ENCODE measurements at places on chromosomes 1 and 21.
A peak's percentile ranks its signal among the peaks of the same experiment; 100 is the strongest.

- DNase-seq, result peak; percentile 19
Measured at GRCh38 chr1:174114788-174115448, 44.4 kb upstream of the RABGAP1L start.

DNA sequence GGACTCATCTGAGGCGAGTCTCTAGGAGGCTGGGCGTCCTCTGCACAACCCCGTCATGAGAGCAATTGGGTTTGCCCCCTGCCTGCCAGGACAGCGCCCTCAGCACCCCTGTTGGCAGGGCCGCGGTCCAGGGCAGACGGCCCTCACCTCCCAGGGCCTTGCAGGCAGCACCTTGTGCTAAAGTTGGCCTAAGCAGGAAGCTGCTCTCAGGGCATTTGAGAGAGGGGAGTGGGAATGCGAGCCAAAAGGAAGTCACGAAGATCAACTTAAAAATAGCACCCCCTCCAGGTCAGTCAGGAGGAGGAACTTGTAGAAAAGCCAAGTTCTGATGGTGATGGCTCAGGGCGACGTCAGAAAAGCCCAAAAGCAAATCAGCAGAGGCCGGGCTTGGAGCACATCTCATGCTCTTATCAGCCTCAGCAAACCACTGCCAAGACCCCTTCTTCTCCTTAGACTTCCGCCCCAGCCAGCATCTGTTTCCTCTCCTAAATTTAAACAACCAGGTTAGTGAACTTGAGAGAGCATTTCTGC is 12.6 kb upstream of the ADORA3 start:
- DNase-seq, result peak; percentile 61

DNA sequence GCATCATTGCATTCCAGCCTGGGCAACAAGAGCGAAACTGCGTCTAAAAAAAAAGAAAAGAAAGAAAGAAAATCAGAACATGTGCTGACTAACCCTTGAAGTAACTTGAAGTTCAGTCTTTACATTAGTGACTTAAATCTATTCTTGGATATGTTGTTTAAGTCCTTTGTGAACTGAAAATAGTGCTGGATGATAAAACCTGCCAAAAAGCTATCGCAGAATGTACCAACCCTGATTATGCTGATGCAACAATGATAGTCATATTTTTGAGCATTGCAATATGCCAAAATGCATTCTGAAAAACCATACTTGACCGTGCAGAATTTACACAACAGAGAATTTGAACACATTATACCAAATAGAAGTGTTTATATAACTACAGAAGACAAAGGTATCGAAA is 30.7 kb downstream of the SHISAL2A start:
- no peak for DNase-seq

- DNase-seq, result no peak
Measured at GRCh38 chr1:231883382-231883781, 256.8 kb downstream of the DISC1 start.

GRCh38 chr1:96362623-96363022 is 359.0 kb upstream of the PTBP2 start:
- peak; percentile 14 for DNase-seq

- no peak for DNase-seq
Measured at GRCh38 chr1:99674115-99675064, 28.5 kb downstream of the PALMD start.

GRCh38 chr21:27425574-27425973 is 458.7 kb upstream of the ADAMTS5 start:
- no peak for DNase-seq

DNA sequence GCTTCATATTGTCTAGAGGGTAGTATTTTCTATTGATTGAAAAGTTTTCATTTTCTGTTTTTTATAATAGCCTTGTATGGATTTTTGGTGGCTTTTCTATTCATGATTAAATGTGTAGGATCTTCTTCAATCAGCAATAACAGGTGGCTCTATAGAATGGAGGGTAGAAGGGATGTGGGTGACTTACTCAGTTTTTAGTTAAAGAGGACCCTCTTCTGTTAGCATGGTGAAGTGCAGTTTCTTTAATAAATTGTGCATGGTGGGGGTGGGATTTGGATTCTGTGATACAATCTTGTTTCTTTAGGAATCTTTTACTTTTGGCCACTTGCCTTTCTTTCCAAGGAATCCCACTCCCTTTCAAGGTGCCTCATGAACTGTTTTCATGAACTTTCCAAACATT is 64.7 kb downstream of the SLC35A3 start:
- DNase-seq, result no peak

GRCh38 chr1:209899948-209900347 is 38.1 kb upstream of the SYT14 start:
- DNase-seq, result peak; percentile 30

GRCh38 chr1:147235822-147236221 is 6.7 kb upstream of the CHD1L start:
- DNase-seq, result no peak

GRCh38 chr1:116436611-116436970 is 63.5 kb downstream of the ATP1A1 start:
- DNase-seq, result no peak

DNA sequence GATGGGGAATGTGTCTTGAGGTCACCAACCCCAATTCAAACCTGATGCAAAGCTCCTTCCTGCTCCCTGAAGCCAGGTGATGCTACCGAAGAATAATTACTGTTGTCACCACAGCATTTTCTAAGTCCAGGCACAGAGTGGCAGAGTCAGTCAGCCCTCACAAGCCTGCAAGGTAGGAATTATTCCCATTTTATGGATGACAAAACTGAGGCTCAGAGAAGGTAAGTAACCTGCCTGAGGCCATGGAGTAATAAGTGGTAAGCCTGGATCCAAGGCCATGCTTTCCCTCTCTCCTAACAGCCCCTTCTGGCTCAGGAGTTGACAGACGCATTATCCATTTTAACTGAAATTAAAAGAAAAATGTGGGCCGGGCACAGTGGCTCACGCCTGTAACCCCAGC is 23.0 kb downstream of the CTNNBIP1 start:
- no peak for DNase-seq

GRCh38 chr1:78291872-78292271 is 198.9 kb upstream of the PTGFR start:
- no peak for DNase-seq

DNA sequence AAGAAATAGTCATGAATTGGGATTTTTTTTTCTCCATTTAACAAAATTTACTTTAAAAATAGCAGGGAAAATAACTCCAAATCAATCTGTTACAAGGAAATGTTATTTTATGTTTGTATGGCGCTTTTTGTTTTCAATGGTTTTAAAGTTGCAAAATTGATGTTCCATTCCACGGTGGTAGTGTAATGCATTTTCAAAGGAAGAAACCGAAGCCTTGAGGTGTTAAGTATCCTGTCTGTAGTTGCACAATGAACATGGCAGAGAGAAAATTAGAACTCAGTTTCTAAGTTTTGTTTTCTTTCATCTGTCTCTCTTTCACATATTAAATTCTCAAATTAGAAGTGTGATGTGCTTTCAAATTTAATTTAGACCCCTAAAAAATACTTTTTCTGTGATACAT is 841.8 kb downstream of the USP25 start:
- no peak for DNase-seq

DNA sequence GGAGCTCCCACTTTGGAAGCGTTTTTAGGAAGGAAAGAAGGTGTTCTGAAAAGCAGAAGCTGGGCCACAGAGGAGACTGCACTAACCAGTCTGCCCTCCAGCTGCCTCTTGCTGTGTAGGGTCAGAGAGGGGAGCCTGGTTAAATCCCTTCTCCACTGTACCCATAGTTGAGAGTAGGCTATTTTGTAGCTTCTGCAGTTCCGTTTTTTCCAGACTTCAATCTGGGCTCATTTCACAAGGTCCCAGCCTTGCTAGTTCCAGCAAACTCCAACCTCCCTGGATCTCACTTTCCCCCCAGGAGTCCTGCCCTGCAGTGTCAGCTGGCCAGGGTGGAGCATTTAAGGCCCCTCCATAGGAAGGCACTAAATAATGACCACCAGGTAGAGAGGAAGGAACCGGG is 11.0 kb downstream of the TNN start:
- DNase-seq, result no peak

GRCh38 chr1:244074559-244075171 is 23.6 kb downstream of the ZBTB18 start:
- DNase-seq, result peak; percentile 61

DNA sequence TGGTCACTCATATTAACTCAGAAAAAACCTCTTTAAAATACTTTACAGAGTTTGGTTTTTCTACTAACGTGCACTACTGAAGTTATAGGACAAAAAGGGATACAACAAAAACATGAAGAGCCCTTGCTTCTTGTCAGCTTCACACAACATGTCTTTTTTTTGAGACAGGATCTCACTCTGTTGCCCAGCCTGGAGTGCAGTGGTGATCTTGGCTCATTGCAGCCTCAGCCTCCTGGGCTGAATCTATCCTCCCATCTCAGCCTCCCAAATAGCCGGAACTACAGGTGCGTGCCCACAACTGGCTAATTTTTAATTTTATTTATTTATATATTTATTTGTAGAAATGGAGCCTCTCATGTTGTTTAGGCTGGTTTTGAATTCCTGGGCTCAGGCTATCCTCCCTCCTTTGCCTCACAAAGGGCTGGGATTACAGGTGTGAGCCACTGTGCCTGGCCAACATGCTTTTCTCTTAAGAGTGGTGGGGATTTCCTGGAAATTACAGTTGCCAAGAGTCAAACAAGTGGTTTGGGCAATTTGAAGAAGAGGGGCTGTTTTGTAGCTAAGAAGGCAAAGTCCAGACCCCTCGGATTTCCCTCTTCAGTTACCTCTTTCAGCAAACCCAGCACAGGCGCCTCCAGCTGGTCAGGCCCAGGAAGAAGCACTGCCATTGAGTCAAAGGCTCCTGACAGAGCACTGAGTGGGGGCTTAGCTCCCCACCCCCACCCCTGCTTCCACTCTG is 6.4 kb upstream of the SMPDL3B start:
- DNase-seq, result no peak

DNA sequence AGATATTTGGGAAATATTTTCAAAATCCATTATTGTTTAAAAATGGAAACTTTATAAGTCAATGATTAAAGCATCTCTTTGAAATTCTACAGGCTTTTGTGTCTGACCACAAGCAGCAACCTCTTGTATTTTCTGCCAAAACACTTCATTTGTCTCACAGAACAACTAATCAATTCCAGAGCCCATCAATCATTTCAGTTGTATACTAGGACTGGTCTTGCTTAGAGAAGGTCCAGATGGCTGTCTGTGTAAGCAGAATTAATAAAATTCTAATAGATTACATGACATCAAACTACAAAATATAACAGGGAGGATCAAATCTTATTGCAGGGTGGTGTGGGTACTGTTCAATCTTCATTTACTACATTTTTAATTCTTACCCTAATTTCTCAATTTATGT is 76.4 kb downstream of the ACBD6 start:
- no peak for DNase-seq

DNA sequence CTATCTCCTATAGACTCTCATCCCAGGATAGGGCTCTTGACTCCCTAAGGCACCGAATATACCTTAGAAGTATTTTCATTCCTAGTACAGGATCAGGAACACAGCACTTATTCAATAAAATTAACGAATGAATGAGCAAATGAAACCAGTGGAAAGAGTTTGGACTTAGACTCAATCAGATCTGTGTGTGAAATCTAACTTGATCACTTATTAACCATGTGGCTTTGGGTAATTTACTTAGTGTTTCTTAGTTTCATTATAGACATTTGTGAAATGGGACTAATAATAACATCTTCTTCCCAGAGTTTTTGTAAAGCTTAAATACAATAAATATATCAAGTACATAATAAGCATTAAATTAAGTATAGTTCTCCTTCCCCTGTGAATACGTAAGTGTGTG is 230.1 kb downstream of the ADGRL2 start:
- no peak for DNase-seq

GRCh38 chr1:10470043-10470442 is 2.3 kb downstream of the DFFA start:
- DNase-seq, result no peak
